Anterior cingulate cortex (tissue), 58 donors: ENCODE measurements at places on chromosomes 5 and 9.

- no peak for DNase-seq
Observed at GRCh38 chr5:30968971-30969370, 224.5 kb upstream of the CDH6 start.

GRCh38 chr5:138391859-138392386 is 39.4 kb downstream of the KDM3B start:
- DNase-seq = peak; percentile 84

DNA sequence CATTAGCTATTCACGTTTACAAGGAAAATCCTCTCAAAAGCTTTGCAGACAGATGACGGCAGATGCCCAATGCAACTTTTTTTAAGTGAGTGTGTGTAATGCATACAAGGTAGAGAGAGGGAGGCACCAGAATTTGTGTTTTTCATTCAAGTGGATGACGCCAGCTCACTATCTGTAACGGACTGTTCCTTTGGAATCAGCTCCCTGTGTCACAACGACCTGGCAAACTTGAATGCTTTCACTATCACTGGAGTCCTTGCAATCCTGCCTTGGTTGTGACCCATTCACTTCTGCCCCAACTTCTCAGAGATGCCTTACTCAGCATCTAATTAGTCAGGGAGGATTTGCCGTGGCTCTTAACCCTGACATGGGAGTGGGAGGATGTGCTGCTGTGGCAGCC is 148.5 kb downstream of the BNC2 start:
- no peak for DNase-seq

DNA sequence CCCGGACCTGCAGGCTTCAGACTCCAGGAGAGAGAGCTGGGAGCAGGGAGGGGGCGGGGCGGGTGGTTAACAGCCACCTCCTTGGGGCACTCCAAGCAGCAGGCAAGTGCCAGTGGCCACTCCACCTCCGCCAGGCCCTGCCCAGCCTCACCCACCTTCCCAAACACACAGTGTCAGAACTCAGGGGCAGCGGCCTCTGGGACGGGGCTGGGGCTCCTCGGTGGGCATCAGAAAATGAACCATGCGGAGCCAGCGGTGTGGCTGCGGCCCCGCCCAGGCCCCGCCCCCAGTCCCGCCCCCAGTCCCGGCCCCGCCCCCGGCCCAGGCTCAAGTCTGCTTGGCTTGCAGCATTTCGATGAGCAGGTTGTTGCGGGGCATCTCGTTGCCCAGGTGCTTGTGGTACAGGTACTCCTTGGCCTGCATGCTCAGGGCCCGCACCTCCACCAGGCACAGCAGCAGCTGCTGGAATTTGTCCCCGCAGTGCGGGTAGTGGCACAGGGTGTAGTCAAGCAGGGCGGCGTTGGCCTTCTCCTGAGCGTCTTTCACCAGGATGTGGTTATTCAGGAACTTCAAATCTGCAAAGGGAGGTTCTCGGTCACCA is 24.7 kb downstream of the NR5A1 start:
- no peak for DNase-seq

GRCh38 chr5:137696481-137696880 is 39.4 kb downstream of the KLHL3 start:
- no peak for DNase-seq

DNA sequence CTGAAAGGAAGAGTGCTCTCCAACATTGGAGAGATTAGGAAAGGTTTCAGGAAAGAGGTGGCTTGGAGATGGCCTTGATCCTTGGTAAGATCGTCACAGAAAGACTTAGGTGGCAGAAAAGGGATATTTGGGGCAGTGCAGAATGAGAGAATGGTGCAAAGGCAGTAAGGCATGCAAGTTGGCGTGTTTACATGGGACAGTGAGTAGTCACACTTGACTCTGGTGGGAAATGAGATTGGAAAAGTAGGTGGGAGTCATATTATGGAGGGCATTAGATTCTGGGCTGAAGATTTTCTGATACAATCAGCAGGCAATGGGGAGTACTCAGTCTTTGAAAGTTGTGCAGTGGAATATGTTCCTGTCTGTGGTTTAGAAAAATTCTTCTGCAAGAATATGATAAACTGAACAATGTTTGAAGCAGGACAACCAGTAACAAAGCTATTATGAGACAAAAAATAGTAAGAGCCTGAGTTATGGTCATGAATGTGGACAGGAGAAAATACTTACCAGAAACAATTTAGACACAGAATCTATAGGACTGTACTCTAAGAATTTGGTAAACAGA is 76.2 kb upstream of the ANKRD55 start:
- no peak for DNase-seq
